ENCODE measurements at places on chromosomes 5 and 9. TPM values are rescaled to one million over a fixed set of nuclear protein-coding genes. Genes with fewer than 3 reads are reported as not detected.
A peak's percentile ranks its signal among the peaks of the same experiment; 100 is the strongest.

DNAH5 gene
- not detected for total RNA-seq

ZDHHC11 gene
- 0.78 TPM for total RNA-seq

DNA sequence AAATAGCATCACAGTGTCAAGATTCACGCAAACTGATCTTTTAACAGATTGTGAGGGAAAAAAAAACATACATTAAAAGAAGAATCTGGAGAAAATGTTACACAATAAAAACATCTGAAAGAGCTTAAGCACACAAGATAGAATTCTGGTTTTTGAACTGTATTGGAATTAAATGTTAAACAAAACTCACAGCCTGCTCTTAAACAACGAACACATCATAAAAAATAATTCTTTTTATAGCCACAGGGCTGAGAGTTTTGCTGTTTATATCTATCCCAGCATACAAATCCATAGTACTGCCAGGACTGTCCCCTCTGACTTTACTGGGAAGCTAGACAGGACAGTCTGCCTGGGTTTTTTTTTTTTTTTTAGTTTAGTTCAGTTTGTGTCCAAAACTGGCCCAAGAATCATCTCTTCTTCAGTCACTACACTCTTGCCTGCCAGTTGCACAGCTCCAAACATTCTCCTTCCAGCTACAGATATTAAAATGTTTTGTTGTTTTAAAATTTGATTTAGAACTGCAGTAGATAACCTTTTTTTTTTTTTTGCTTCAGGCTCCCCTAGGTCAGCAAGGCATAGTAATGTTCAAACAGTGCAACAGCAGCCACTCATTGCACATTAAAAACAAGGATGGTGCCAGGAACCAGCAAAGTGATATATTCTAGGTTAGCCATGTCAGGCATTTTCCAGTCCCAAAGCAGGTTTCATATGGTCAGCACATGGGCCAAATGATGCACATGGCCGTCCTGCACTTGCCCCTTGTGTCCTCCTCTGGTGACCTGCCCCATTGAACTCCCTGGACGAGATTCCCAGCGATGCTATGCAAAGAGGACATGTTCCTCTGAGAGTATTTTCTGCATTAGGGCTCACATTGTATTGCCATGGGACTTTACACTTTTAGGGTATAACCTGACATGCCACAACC lies 173.6 kb downstream of the ARL15 start:
- no peak for DNase-seq

ENTREP1 gene
- not detected for total RNA-seq

- peak; percentile 66 for DNase-seq
Observed at GRCh38 chr5:141512390-141512910, 23.6 kb downstream of the PCDHGC5 start.

CEP78 gene
- 16.9 TPM for total RNA-seq

GRCh38 chr5:113218200-113218599 lies 216.6 kb downstream of the TSSK1B start:
- no peak for DNase-seq

- no peak for DNase-seq
Observed at GRCh38 chr5:7246287-7246686, 149.7 kb upstream of the ADCY2 start.

SPATA31D4 gene
- total RNA-seq = not detected

FRMPD1 gene
- total RNA-seq = 0.07 TPM

GRCh38 chr5:126488443-126489065 lies 65.3 kb downstream of the GRAMD2B start:
- no peak for DNase-seq

DNA sequence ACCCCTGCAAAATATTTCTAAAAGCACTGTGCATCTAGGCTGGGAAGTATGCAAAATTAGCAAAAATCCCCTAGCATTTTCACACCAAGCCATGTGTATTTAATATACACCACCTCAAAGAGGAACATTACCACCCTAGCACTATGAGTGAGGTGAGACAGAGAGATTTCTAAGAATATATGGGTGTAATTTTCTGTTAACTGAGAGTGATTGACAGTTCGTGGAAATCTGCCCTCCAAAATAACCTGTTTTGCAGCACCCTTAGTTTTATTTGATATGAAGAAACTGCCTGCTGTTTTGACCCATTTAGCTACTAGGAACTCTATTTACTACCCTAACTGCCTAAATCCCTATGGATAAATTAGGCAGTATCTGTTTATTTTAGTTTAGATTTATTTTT lies 64.2 kb upstream of the CDKN2B start:
- no peak for DNase-seq

DNA sequence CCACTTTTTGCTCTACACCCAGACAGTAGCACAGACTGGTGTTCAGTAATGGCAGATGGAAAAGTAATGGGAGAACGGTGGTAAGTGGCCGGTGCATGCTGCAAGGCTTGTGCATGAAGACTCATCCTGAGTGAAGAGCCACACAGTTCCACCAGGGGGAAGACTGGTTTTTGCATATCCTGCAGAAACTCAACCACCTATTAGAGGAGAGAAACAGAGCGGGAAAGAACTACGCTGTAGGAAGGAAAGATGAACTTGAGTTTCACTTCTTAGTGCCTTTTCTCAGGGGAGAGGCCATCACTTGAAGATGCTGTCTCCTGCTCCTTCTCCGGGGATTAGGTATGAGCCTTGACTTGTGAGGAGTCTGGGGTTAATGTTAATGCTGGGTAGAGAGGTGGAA lies 9.4 kb upstream of the PRSS3 start:
- no peak for DNase-seq

DNA sequence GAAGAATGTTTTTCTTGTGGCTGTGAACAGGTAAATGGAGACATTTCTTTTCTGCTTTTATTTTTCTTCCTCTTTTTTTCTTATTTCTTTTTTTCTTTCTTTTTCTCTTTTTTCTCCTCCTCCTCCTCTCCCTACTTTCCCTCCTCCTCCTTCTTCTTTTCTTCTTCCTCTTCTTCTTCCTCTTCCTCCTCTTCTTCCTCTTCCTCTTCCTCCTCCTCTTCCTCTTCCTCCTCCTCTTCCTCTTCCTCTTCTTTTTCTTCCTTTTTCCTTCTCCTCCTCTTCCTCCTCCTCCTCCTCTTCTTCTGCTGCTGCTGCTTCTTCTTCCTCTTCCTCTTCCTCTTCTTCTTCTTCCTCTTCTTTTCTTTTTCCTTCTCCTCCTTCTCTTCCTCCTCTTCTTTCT lies 65.3 kb upstream of the NTRK2 start:
- DNase-seq = no peak

DNA sequence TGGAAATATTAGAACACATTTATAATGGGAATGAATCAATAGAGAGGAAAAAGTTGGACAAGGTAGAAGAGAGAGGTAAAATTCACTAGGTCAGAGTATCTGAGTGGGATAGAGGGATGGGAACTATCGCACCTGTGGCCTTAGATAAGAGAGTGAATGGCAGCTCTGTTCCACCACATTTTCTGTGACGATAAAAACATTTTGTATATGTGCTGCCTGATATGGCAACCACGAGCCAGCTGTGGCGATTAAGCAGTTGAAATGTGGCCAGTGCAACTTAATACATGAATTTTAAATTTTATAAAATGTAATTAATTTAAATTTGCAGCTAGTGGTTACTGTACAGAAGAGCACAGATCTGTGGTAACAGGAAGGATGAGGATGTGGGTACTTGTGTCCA lies 46.7 kb downstream of the ZNF354A start:
- no peak for DNase-seq

GRCh38 chr5:180467028-180467975 lies 26.9 kb upstream of the CNOT6 start:
- no peak for DNase-seq

DNA sequence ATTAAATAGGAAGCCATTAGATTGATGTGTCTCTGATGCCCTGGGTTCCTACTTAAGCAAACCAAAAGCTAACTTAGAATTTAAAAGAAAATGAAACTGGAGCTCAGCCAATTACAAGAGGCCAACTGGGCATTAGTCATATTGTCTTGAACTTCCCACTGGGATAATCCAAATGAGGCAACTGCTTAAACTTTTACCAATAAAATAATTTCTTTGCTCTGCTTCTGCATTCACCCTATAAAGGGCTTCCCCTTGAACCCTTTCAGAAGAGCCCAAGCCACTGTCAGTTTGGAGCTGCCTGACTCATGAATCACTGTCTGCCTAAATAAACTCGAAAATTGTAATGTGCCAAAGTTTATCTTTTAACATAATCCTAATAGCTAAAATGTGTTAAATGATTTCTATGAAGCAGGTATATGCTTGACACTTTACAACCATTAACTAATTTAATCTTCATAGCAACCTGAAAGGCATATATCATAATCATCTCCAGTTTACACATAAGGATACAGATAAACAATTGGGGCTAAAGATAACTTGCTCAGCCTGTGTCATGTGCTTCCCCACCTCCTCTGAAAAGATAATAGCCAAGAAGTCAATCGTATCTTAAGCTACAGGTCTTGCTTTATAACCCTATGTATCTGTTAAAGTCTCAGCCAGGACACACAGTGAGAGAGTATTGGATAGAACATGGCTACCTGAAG lies 11.5 kb downstream of the GPR150 start:
- DNase-seq = no peak

- DNase-seq = no peak
Observed at GRCh38 chr5:131754363-131754762, 42.5 kb downstream of the FNIP1 start.

IFNA21 gene
- total RNA-seq = not detected

TICAM2 gene
- 13.3 TPM for total RNA-seq

GRCh38 chr5:9423571-9423970 lies 122.3 kb downstream of the SEMA5A start:
- no peak for DNase-seq

FAM153A gene
- total RNA-seq = 0.05 TPM

DNA sequence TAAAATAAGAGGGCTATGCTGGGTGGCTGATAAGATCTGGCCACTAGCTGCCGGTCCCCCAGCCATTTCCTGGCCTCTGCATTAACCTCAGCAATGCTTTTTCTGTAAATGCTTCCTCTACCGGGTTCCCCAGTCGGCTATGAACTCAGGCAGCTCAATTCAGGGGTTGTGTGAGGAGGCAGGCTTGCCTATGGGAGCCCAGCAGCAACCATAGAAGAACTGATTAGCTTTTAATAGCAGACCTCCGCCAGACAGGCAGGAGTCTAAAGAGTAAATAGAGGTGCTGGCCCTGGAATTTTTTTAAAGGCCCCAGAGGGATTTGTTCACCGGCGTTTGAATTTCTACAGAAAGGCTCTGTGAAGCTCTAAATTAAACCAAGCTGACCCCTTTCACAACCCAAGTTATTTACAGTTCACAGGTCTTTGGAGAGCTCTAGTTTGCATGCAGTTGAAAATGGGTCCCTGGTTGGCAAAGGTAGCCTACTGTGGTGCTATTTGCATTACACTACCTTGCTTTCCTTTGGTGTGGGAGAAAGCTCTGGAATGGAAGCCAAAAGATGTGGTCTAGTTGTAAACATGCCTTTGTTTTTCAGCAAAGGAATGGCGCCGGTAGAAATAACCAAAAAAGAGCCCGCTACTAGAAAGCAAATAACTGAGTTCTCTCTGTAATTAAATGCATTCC lies 289.7 kb upstream of the SEMA6A start:
- no peak for DNase-seq

ALG2 gene
- total RNA-seq = 51.9 TPM

- DNase-seq = no peak
Observed at GRCh38 chr5:4700871-4701270, 439.3 kb upstream of the ADAMTS16 start.

IRX2 gene
- not detected for total RNA-seq

ENTR1 gene
- total RNA-seq = 89.4 TPM

DNA sequence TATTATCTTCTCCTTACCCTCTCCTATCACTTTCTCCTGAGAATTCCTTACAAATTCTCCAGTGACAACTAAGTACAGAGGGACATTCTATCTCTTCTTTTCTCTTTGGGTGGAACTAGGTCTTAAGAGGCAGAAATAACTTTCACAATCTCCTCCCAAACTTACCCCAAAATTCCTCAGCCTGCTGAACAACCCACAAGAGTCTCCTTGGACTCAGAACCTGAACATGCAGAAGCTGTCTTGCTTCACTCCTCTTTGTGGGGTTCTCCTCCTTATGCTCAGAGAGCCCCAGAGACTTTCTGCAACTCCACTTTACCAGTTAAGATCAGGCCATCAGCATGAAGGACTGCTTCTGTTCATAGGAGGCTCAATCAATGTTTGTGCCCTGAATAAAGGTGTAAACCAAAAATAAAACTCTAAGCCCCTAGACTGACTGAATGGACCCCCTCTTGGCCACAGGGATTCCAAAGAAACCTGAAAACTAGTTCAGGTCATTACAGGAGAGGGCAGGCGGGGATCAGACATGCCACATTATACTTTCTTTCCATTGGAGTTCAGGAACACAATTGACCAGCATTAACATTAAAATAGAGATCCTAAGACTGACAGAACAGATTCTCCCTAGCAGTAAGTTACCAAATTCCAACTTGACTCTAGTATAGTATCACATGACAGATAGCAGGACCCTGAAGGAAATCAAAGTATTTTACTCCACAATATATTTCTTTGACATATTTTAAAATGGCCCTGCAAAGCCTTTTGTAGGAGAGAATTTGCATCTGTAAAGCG lies 179.7 kb upstream of the FBXL17 start:
- DNase-seq = no peak

PTPN3 gene
- 0.05 TPM for total RNA-seq

DNA sequence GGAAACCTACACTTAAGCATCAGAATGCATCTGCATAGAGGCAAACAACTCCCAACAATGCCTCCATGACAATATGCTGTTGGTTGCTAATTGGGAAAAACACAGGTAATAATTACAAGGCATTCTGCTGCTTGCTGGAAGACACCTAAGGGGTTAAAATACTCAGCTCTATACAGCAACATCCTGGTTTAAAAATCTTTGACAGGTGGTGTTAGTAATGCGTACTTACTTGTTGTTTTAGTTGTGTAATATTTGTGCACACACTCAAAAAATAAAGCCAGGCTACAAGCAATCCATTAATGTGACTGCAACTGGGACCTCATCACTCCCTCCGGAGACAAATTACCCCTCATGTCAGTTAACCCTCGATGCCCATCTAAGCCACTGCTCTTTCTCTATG lies 126.3 kb upstream of the ELL2 start:
- no peak for DNase-seq

NEUROG1 gene
- not detected for total RNA-seq

DNA sequence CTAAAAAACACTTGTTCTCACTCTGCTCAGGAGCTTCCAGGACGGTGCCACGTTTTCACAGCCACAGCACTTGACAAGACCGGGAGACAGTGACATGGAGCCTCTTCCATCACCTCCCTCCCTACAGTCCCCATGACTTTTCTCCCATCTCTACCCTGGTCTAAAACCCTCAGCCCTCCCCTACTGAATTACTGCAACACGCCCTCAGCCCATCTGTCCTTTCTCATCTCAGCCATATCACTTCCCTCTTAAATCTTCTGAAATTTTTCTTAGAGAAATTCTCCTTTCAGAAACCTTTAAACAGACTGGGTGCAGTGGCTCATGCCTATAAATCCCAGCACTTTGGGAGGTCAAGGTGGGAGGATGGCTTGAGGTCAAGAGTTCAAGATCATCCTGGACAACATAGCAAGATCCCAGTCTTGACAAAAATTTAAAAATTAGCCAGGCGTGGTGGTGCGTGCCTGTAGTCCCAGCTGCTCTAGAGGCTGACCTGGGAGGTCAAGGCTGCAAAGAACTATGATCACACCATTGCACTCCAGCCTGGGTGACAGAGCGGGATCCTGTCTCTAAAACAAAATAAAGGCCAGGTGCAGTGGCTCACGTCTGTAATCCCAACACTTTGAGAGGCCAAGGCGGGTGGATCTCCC lies 125.8 kb downstream of the MYO10 start:
- DNase-seq = no peak

MYOT gene
- total RNA-seq = not detected

- no peak for DNase-seq
Observed at GRCh38 chr5:60340326-60340725, 359.6 kb downstream of the DEPDC1B start.

- DNase-seq = no peak
Observed at GRCh38 chr5:180082633-180083420, 11.3 kb upstream of the RNF130 start.

GRCh38 chr9:124214116-124214515 lies 43.6 kb upstream of the NEK6 start:
- no peak for DNase-seq
